Activated CD4-positive, alpha-beta T cell treated with anti-CD3 and anti-CD28 coated beads for 36 hours (primary cell): ENCODE measurements at places on chromosomes 3 and 15. TPM values are rescaled to one million over a fixed set of nuclear protein-coding genes. Genes with fewer than 3 reads are reported as not detected.

Gene PLA2G4F
- not detected for total RNA-seq

Gene SETMAR
- 19.3 TPM for total RNA-seq

DNA sequence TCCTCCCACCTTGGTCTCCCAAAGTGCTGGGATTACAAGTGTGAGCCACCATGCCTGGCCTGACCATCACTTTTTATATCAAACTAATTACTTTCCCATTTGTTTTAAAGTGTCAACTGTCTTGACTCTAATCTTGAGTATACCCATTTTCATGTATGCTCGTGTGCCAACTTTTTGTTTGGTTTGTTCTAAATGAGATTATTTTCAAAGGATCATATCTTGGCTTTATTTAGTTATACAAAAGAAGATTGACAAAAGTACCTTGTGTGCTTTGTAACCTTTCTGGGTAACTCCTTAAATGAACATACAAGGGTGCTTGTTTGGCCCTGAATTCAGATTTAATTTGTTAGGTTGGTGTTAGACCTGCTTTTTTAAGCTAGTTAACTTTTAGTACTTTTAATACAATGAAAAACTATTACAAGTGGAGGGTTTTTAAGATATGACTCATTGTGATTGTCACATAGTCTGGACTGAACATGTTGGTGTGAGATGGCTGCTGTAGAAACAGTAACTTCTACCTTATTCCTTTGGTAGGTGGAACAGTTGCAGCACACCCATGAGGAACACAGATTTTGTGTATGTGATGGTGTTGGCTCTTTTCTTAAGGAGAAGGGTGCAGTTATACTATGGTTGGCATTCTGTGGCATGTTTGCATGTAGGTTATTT, 10.7 kb downstream of the KIF23 start:
- no peak for DNase-seq

- DNase-seq = no peak
These were observed 46.3 kb downstream of the ZBTB20 start for GRCh38 chr3:115100806-115101205.

DNA sequence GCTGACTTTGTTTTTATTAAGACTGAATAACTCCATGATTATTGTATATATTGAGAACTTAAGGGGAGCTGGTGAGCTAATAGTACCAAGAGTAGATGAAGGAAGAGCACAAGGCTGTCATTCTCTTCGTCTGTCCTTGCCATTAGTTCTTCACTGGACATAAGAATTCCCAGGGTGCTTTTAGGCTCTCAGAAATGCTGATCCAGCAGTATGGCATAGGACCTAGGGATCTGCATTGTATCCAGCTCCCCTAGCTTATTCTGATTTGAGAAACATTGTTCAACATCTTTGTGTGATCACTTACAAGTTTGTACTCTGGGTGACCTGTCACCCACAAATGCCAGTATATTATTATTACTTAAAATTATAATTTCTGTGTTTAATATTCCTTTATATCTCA, 47.6 kb downstream of the CEP63 start:
- no peak for DNase-seq

DNA sequence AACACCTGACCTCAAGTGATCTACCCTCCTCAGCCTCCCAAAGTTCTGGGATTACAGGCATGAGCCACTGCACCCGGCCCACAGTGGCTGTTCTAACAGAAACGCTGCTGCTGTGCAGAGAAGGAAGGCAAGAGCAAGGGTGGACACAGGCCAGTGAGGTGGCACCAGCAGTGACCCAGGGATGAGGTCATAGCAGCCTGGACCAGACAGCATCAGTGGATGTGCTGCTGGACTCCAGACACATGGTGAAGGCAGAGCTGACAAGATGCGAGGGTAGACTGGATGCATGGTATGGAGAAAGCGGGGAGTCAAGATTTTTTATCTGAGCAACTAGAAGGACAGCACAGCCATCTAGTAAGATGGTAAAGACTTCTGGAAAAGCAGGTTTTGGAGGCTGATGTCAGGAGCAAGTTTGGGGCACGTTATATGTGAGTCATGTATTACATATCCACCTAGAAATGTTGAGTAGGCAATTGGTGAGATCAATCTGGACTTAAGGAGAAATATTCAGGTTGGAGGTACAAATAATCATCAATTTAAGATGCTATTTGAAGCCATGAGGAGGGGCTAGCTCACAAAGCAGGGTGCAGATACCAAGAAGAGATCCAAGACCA, 22.1 kb upstream of the TJP1 start:
- no peak for DNase-seq

DNA sequence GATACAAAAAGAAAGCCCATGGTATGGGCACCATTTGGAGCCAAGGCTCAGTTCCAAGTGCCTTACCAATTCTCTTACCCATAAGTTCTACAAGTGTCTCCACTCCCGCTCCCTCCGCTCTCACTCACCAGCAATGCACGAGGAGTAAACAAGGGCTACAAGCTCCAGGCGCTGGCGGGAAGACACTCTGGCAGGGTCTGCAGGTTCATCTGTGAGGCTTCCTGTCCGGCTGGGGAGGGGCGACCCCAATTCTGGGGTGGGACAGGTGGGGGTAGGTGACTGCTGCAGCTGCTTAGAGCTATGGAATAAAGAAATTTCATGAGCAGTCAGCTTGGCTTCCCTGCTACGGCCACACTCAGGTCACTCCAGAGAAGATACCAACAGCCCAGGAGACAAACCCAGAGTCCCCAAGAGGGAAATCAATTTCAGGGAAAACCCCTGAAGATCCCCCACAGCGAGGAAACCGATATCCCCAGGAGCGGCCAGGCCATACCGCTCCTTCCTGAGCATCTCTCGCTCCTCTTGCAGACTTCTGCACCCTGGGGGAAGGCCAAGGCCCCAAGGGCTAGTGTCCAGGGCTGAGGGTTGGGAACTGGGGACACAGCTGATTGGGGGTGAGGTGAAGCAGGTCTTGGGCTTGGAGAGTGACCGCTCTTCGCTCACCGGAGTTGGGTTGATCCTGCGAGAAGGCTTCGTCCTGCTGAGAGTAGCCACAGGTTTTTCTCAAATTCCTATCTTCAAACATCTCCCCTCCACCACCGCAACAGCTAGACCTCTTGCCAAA, 1.4 kb downstream of the CDAN1 start:
- DNase-seq = no peak

Gene CEP19
- total RNA-seq = 5.6 TPM

DNA sequence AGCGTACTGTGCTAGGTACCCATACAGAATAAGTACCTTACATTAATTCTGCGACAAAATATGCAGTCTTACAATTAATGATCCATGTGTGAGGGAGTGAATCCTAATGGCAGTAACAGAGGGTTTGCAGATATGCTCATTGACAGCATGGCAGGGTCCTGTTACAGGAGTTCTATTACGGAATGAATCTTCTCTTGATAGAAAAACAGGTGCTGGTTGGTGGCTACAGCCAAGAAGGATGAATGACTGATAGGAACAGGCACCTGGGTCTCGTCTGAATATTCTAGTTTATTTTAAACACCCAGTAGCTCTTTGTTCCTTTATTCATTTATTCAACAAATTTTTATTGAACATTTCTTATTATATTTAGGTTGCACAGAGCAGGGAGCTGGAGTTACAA, 22.8 kb downstream of the PGBD4 start:
- DNase-seq = no peak

DNA sequence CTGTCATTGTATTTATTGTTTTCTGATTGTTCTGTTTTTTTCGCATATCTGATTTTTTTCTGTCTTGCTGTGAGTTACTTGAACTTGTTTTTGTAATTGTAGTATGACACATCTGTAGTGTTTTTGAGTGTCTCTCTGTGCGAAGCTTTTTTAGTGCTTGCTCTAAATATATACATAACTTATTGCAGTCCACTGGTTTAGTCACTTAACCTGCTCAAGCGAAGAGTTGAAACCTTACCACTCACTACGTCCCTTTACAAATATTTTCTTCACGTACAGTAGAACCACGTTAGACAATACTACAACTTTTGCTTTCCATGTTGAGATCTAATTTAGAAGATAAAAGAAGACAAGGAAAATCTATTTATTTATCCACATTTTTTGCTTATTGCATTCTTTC, 713.0 kb upstream of the GRM7 start:
- no peak for DNase-seq

GRCh38 chr3:157042226-157042625, 117.7 kb downstream of the CCNL1 start:
- no peak for DNase-seq

GRCh38 chr3:151037746-151038477, 47.6 kb upstream of the MED12L start:
- no peak for DNase-seq

DNA sequence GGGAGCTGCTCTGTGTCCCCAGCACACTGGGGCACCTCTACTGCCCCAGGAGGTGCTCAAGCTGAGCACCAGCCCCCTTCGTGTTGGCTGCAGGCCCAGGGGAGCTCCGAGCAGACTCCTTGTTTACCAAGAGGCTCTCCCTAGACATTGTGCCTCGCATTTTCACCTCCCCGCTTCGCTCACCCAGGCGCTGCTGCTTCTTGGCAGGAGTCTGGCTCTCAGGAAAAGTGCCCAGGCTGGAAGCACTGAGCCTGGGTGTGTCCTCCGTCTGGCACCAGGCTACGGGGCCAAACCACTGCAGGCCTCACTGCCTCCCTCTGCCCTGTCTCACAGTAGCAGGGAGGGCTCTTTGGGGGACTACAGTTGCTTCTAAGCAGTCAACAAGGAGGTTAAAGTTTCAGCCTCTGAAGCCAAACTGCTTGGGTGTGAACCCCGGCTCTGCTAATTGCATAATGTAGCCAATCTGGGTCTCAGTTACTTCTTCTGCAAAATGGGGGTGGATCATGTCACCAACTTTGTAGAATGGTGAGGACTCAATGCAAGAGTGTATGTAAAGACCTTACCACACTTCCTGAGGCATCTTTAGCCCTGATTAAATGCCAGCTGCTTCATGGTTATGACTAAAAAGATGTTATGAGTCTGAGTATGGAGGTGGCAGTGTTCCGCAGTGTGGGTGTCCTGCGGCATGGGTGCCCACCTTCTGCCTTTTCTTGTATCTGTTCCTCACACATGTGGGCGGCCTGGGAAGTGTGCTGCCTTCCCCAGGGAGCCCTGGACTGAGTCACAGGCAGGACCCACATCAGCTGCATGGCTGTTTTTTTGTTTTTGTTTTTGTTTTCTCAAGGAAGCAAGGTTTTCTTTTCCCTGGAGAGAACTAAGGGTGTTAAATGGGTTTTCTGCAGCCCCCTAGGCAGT, 88.9 kb downstream of the CLSTN2 start:
- no peak for DNase-seq

- no peak for DNase-seq
These were observed 43.3 kb upstream of the GSK3B start for GRCh38 chr3:120137548-120137947.

GRCh38 chr3:153901991-153902390, 219.2 kb upstream of the ARHGEF26 start:
- DNase-seq = no peak

DNA sequence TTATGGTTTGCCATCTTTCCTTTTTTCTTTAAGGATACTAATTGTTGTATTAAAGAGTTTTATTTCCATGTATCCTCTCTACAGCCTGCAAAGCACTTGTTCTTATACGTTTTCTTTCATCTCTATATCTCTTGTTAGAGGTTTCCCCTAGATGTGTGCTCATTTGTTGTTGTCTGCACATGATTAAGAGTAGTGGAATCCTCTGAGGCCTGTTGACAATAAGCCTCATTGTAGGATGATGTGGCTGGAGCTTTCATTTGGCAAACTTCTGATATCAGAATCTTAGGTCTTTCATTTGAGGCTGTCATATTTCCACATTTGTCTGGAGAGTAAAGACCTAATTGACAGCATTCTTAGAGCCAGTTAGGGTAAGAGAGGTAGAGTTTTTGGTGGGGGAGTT, 506.0 kb downstream of the DIPK2A start:
- no peak for DNase-seq

Gene GPR62
- total RNA-seq = not detected

DNA sequence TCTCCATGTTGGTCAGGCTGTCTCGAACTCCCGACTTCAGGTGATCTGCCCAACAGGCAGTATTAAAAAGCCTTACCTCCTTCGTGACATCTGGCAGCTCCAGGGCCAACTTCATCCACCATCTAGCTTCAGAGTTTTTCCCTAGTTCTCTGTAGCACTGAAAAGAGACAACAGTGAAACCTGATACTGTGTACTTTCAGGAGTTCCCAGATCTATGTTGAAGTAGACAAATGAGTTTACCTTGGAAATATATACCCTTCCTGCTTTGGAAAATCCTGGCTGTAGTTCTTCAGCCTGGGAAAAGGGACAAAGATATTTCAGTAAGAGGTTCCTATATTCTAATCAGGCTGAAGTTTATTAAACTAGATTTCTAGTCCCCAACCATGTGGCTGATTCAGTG, 18.0 kb downstream of the RMDN3 start:
- no peak for DNase-seq

Gene CHSY1
- 31.5 TPM for total RNA-seq

Gene FOXB1
- 0.53 TPM for total RNA-seq

DNA sequence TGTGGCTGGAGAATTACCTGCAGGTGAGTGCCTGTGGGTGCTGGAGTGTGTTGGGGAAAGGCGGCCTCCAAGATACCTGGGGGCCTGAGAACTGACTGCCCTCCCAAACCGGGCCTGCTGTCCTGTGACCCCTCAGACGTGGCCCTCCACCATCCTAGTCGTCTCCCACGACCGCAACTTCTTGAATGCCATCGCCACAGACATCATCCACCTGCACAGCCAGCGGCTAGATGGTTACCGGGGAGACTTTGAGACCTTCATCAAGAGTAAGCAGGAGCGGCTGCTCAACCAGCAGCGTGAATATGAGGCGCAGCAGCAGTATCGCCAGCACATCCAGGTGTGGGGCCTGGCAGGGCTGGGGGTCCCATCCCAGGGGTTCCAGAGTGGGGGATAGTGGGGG, 3.4 kb downstream of the ABCF3 start:
- DNase-seq = no peak

DNA sequence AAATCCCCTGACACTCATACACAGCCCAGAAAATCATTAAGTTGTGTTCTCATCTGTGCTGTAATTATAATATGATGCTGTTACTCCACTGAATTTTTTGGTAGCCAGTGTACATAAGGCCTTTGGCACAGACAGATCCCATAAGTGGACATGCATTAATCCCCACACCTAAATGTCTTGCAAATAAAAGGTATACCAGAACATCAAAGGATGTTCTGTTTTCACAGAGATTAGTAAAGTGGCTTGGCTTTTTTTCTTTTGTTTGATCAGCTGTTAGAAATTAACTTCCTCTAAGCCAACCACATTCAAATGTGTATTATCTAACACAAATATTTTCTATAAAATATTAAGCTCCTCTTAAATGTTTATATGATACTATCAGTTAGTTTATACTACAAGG, 2.7 kb downstream of the SST start:
- DNase-seq = no peak

Gene EPHA6
- not detected for total RNA-seq

Gene BNC1
- total RNA-seq = not detected

Gene LIPH
- total RNA-seq = not detected

Gene TYRO3
- 3.1 TPM for total RNA-seq

Gene SCN5A
- total RNA-seq = 0.14 TPM

- no peak for DNase-seq
These were observed 2.2 kb downstream of the NXPE3 start for GRCh38 chr3:101781166-101781565.

Gene TMC3
- not detected for total RNA-seq

GRCh38 chr3:65483480-65483879, 555.2 kb downstream of the MAGI1 start:
- no peak for DNase-seq

Gene GOLGA8G
- not detected for total RNA-seq

GRCh38 chr3:41574900-41575299, 375.6 kb downstream of the CTNNB1 start:
- no peak for DNase-seq
